Fibroblast of lung (primary cell): ENCODE measurements at places on chromosomes 13 and 19. TPM values are rescaled to one million over a fixed set of nuclear protein-coding genes. Genes with fewer than 3 reads are reported as not detected.
A peak's percentile ranks its signal among the peaks of the same experiment; 100 is the strongest.

DNA sequence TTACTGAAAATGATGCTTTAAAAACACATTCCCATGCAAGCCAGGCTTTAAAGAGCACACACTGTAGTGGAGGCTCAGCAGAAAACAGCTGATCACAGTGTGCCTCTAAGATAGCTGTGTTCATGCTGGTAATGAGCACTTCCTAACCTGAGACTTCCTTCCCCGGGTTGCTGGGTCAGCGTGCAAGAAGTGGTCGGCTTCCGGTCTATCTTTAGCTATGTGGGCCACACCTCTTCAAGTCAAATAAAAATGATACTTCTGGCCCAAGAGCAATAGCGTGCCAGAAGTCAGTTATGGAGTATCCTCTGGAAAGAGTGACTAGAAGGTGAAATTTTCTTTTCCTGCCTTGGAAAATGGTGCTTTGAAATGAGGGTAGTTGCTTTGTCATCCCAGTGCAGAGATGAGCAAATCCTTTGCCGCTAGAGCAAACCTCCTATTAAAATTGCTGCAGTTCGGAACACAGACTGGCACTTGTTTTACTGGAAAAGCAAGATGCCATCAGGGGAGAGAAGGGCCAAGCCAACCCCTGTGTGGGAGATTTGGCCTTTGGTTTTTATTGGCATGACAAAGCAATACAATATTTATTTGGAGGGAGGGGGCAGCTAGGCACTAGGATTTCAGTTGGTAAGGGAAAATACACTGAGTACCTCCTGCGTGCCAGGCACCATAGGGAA, 64.2 kb downstream of the ARHGAP35 start:
- DNase-seq, result no peak

- no peak for DNase-seq
These were observed 45.1 kb upstream of the TPM4 start for GRCh38 chr19:16030964-16031871.

The EPSTI1 gene
- total RNA-seq, result 5.6 and 8.2 TPM in 2 replicates

The SH2D3A gene
- total RNA-seq, result not detected in 2 replicates

- no peak for DNase-seq
These were observed 1.3 kb downstream of the DHDH start for GRCh38 chr19:48934837-48935236.

- DNase-seq, result no peak
These were observed 54.4 kb downstream of the ZNF136 start for GRCh38 chr19:12217332-12217731.

GRCh38 chr19:9868983-9869617, 34.0 kb downstream of the PIN1 start:
- no peak for DNase-seq

The ATP4B gene
- total RNA-seq, result not detected in 2 replicates

GRCh38 chr19:3784607-3785450, 1.4 kb downstream of the MATK start:
- no peak for DNase-seq

The SIGLEC14 gene
- total RNA-seq, result not detected in 2 replicates

The ZNF699 gene
- total RNA-seq, result 12.3 and 20.5 TPM in 2 replicates

GRCh38 chr13:111893607-111894443, 173.1 kb upstream of the SOX1 start:
- no peak for DNase-seq

GRCh38 chr13:24624801-24625231, 55.4 kb upstream of the ATP12A start:
- no peak for DNase-seq

DNA sequence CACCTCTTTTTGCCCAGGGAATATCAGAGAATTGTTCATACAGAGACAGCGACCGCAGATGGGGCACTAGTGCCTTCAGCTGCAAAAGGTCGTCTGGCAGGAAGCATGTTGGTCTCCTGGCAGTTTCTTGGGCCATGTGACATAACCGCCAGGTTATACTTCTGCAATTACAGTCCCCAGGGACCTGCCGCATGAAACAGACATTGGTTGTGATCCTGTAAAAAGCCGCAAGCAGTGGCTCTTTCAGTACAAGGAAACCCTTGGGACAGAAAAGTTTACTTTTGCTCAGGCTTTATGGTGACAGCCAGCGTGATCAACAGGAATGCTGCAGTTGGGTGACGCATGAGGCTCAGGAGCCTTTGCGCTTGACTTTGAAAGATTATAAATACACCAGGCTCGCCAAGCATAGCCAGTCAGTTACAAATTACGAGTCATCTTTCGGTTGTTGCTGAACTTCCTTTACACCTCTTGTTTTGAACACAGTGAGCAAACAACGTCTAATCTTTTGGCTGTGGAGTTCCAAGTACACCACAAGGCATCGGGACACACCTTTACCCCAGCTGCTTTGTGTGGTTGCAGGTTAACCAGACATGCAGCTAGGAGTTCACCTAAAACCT, 50.5 kb upstream of the UBE2L5 start:
- DNase-seq, result peak; percentile 50

DNA sequence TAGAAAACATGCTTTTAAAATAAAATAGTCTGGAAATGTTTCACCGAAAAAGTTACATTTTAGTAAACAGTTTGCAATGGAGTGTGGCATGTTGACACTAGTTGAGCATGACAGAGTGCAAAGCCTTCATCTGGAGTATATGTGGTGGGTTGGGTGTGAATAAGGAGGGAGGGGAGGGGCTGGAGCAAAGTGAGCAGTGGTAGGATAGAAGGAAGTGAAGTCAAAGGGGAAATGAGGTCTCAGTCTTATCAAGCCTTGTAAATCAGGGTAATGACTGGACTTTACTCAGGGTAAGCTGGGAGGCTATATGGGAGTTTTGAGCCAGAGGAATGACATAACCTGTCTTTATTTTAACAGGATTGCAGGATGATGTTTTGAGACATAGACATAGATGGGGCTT, 222.8 kb downstream of the PCDH20 start:
- DNase-seq, result no peak

GRCh38 chr13:34030782-34031181, 212.8 kb downstream of the RFC3 start:
- no peak for DNase-seq

- no peak for DNase-seq
These were observed 746 bp downstream of the RAB3D start for GRCh38 chr19:11338569-11339253.

- DNase-seq, result no peak
These were observed 26.9 kb downstream of the CDK8 start for GRCh38 chr13:26280822-26281221.

DNA sequence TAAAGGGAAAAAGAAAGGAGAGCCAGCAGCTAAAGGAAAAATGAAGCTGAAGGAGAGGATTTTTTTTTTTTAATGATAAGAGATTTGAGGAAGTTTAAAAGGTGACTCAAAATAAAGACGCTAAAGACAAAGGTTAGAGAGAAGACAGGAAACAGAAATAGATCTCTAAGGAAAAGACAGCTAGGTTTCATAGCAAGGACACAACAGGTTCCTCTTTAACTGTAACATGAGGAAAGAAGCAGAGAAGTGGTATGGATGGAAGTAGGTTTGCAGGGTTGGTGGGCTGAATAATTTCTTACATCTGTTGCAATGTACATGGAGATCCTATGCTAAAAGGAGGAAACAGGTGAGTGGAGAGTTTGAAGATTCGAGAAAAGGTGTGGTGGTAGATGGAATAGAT, 107.5 kb downstream of the MYCBP2 start:
- DNase-seq, result no peak

The SIGLEC12 gene
- not detected in 2 replicates for total RNA-seq

The POU2F2 gene
- under 0.01 and 0.17 TPM in 2 replicates for total RNA-seq

DNA sequence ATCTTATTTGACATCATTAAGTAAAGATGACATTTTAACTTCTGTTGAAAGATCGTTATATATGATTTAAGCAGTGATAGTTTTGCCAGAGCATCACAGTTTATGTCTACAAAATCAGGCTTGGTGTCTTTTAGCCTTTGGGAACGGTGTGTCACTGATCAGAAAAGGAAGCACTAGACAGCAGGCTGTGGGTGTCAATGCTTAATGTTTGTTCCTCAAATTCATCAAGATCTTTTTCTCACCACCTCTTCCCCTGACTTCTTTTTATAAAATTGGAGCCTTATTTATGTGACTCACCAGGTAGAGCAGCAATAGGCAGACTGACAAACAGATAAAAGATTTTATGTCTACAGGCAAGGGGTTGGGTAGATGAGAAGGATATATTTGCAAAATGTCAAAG, 1558.5 kb downstream of the EFNB2 start:
- DNase-seq, result no peak

- peak; percentile 65 for DNase-seq
These were observed 4.0 kb upstream of the ZNF8 start for GRCh38 chr19:58274771-58275201.

The NLRP8 gene
- not detected in 2 replicates for total RNA-seq

GRCh38 chr13:45185286-45185685, 15.6 kb downstream of the KCTD4 start:
- DNase-seq, result no peak

The AP1M2 gene
- 0.17 TPM in 1 of 2 replicates, not detected in the other for total RNA-seq

DNA sequence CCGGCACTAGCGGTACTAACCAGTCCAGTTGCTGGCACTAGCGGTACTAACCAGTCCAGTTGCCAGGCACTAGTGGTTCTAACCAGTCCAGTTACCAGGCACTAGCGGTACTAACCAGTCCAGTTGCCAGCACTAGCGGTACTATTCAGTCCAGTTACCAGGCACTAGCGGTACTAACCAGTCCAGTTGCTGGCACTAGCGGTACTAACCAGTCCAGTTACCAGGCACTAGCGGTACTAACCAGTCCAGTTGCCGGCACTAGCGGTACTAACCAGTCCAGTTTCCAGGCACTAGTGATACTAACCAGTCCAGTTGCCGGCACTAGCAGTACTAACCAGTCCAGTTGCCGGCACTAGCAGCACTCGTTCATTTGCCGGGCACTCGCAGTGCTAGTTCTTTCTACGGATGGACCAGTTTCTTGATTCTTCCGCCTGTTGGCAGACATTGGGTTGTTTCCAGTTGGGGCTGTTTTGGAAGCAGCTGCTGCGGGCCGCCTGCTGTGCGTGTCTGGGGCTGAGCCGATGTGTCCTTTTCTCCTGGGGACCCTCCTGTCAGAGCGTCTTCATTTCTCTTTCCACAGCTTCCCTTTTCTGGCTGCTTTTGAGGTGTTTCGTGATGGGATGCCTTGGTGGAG, 123.4 kb upstream of the MCF2L start:
- no peak for DNase-seq

The CGB7 gene
- under 0.01 TPM in 2 replicates for total RNA-seq

GRCh38 chr19:926589-927350, 935 bp downstream of the ARID3A start:
- peak; percentile 67 for DNase-seq

The KLK12 gene
- not detected in 2 replicates for total RNA-seq

DNA sequence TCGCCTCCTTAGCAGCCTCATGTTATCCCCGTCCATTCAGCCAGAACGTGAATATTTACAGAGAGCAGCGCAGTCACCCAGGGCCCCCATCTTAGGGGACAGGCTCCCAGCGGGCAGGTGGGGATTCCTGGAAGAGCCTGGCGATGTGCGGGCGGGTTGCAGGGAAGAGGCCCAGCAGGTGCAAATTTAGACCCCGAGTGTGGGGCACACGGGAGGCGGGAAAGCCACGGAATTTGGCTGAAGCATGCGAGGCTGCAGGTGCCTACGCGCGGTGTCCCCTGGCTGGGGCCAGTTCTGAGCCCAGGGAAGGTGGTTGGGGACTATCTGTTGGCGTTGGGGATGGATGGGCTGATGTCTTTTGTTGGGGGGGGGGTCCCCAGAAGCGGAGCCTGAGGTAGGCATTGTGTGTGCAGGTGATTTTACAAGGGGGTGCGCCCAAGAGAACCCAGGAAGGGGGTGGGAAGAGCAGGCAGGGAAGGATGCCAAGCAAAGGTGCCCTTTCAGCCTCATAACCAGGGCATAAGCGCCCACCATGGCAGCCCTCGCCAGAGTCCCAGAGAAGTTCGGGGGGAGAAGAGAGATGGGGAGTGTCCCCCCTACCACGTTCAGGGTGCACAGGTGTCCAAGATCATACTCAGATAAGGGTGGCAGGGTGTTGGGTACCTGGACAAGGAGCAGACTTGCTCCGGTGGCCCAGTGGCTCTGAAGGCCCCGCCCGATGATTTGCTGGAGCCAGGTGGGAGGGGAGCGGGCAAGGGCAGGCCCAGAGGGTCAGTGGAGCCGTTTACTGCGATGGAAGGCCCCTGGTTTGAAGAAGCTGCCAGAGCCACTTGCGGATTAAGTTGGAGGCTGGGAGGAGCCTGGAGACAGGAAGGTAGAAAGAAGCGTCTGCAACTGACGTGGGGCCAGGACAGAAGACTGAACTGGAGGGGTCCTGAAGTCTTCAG, 1.2 kb downstream of the TPGS1 start:
- DNase-seq, result no peak
